ENCODE measurements at places on chromosomes 16 and 17. TPM values are rescaled to one million over a fixed set of nuclear protein-coding genes. Genes with fewer than 3 reads are reported as not detected.

DNA sequence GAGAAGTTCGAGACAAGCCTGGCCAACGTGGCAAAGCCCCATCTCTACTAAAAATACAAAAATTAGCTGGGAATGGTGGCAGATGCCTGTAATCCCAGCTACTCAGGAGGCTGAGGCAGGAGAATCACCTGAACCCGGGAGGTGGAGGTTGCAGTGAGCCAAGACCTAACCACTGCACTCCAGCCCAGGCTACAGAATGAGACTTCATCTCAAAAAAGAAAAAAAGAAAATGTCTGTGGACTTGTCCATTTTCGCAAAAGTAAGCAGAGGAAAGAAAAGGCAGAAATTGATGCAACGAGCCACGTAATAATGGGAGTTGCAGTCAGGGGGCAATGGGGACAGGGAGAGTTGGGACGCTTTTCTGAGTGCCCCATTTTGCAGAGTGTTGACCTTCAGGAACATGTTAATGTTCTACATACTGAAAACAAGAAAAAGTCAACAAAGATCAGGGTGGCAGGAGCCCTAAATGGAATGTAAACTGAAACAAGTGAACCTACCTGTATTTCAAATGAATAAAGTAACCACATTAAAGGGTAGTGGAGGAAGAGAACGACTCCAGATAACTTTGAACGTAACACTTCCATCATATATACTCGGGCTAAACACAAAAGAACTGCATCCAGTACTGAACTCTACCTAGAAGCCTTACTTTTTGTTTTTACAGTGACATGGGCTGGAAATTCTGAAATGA, 76.4 kb downstream of the CNGB1 start:
- peaks cover 14% of the 10 kb centered on the region for H3K4me1 ChIP-seq
- H3K36me3 ChIP-seq = peaks cover 3% of the 10 kb centered on the region
- peak overlapping the region; percentile 92 for H3K27ac ChIP-seq
- no peak overlapping the region for H3K4me3 ChIP-seq
- peaks cover 33% of the 10 kb centered on the region for H3K27me3 ChIP-seq

DNA sequence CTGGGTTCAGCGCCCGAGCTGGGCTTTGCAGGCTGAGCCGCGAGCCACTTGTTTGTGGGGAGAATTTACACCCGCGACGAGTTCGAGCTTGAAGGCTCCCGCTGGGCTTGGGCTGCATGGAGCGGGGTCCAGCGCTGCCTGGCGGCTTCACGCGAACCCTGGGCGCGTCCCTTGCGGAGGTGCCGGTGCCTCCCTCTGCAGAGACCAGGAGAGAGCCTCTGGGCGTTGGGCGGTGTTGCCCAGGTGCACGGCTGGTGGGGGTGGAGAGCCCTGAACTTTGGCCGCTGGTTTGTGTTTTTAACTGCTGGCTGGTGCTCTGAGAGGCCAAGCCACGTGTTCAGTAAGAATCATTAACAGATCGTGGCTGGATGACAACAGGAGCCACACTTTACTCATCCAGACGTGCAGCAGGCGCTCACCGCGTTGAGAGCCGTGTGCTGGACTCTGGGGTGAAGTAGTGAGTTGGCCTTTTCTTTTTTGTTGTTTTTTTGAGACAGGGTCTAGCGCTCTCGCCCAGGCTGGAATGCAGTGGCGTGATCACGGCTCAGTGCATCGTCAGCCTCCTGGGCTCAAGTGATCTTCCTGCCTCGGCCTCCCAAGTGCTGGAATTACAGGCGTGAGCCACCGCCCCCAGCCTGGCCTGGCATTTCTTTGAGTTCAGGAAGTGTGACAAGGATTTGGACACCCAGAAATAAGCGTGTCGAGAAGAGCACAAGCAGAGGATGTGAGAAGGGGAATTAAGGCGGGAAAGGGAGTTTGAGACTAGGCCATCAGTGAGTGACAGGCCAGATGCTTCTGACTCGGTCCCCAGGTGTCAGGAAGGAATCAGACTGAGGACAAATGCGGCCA, 827 bp downstream of the CDK10 start:
- H3K4me1 ChIP-seq = peaks cover 9% of the 10 kb centered on the region
- peak overlapping the region; percentile 96 for H3K4me3 ChIP-seq
- H3K36me3 ChIP-seq = no peaks in the 10 kb centered on the region
- DNase-seq = no peak
- no peaks in the 10 kb centered on the region for H3K27me3 ChIP-seq

DNA sequence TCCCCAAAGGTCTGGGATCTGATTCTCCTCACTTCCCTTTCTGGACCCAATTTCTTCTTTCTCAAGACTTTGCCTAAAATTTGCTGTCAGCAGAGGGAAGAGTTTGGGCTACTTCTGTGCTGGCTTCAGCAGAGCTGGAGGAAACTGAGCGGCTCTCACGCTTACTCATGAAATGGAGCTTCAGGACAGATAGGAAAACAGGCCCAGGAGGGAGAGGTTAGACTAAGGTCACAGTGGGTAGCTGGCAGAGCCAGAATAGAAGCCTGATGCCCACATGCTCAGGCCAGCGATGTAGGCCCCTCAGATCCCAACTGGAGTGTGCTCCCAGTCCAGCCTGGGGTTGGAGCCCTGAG, 593 bp downstream of the SLC38A7 start:
- H3K27me3 ChIP-seq = peaks cover 5% of the 10 kb centered on the region
- peak overlapping the region; percentile 93 for H3K4me3 ChIP-seq
- H3K36me3 ChIP-seq = peaks cover 5% of the 10 kb centered on the region
- no peak for DNase-seq

DNA sequence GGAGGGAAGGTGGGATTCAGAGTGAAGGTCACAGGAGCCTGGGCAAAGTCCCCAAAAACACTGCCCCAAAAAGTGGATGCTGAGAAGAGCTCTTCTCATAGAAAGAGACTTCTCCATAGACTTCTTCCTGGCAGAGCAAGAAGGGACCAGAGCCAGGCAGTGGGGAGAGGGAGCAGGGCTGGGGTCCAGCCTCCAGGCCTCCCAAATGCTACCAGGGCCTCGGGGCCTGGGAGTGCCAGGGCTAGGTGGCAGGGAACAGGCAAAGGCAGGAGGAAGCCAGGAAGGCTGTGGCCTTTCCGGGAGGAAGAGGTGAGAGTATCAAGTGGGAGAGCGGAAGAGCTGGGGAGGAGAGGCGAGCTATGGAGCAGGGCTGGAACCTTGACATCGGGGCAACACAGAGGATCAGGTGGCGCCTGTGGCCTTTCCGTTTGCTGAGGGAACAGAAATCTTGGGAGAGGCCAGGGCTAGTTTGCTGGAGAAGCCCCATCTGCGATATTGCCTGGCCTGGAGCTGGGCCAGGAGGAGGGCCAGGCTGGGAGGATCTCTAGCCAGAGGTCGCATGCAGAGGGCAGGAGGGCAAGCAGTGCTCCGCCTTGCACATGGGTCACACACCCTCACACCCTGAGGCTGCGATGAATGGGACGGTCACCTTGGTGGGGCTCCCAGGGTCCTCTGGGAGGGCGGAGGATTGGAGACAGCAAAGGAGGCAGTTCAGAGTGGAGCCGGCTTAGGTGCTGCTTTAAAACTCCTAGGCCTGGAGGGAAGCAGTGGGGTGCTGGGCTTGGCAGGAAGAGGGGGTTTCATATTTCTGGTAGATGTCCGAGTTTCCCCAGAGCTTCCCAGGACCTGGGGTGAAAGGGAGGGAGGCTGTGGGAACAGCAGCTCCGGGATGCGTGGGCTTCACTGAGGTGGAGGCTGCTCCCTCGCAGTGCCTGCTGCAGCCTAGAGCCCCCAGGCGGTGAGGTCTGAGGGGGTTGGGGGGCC, 3.4 kb downstream of the SLC16A5 start:
- peak overlapping the region; percentile 58 for H3K4me3 ChIP-seq
- peaks cover 48% of the 10 kb centered on the region for H3K4me1 ChIP-seq
- H3K27ac ChIP-seq = peak overlapping the region; percentile 77
- no peaks in the 10 kb centered on the region for H3K27me3 ChIP-seq
- no peak for DNase-seq

PRM1 gene
- not detected for total RNA-seq

NPIPB13 gene
- total RNA-seq = 30.3 TPM
